ENCODE measurements at places on chromosomes 12 and 14.

DNA sequence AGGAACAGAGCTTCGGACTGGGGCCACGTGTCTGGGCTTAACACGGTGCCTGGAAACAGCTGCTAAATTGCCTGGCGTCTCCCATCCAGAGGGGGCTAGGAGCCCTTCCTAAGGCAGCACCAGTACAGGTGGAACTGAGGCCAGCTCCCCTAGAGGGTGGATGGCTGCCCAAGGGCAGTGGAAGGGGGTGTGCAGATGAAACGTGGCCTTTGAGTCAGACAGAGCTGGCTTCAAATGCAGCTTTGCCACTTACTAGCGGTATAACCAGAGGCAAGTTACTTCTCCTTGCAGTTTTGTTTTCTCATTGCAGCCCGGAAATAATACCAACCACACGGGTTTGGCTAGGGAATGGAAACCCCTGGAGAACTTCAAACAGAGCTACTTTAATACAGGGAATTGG lies 59.3 kb upstream of the SLC24A4 start:
- DNase-seq: no peak

- no peak for DNase-seq
Observed at GRCh38 chr14:52553002-52553670, 500 bp downstream of the GPR137C start.

DNA sequence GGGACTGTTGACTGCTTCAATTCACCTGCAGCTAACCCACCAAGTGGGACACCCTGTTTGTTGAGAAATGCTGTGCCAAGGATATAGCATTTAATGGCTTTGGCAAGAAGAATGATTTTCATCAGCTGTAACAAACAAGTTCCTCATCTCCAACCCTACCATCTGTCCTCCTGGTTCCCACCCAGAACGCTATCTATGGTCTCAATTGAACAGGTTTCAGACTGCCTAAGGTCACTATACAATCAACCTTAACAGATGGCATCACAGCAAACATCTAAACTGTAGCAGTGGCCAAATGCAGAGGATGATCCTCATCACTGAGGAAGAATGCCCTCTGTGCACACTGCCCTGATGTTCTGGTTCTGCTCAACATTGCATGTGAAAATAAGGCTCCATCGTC lies 546.2 kb upstream of the FOXG1 start:
- DNase-seq: no peak

DNA sequence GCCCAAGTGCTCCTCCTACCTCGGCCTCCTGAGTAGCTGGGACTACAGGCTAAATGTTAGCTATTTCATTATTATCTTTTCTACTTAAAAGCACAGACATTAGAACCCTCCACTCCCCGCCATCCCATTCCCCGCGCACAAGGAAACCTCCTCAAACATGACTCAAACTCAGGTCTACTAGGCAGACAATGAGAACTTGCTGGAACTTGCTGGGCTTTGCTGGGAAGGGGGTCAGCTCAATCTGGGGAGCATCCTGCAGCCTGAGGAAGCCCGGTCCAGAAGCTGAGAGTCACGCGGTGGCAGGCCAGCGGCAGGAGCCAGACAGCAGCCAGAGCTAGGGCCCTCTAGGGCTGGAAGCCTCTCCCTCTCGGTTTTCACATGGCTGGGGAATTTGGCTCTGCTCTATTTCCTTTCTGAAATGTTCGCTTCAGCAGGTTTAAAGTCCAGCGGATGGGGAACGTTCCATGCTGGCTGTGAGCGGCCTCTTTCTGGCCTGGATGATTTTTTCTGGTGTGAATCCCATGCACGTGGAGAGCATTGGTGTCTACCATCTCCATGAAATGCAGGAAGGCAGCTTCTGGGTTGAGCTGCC lies 68.5 kb downstream of the SLC6A12 start:
- no peak for DNase-seq

DNA sequence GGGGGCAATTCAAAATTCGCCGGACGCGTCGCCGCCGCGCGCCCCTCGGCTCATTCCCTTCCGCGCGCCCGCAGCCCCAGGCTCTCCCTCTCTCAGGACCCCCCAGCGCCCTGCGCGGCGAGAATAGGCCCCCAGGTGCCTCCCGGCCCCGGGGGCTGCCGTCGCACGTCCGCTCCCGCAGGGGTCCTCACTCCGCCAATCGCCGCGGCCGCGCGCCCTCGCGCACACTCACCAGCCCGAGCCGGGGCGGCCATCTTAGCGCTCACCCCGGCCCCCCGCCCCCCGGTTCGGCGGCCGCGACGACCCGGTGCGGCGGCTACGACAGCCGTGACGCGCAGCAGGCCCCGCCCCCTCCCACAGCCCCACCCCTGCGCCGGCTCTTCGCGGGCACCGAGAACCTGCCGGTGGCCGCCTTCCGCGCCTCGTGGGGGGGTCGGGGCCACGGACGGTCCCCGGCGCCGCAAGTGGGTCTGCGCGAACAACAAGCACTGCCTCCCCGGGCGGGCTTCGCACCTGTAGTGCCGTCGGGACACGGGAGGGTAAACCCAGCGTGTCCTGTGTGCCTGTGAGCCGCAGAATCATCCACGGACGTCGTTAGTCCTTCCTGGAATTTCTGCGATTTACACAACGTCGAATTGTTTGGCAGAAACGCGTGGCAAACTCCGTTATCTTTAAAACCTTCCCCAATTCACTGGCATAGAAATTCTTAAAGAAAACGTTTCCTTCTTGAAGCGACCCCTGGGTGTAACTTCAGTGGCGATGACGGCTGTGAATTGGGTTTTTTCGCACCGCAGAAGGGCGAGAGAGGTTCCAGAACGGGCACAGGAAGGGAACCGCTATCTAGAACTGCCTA lies 2.5 kb downstream of the USP44 start:
- DNase-seq: peak; percentile 47

GRCh38 chr12:111102102-111102739 lies 181.8 kb upstream of the MYL2 start:
- peak; percentile 2 for DNase-seq

DNA sequence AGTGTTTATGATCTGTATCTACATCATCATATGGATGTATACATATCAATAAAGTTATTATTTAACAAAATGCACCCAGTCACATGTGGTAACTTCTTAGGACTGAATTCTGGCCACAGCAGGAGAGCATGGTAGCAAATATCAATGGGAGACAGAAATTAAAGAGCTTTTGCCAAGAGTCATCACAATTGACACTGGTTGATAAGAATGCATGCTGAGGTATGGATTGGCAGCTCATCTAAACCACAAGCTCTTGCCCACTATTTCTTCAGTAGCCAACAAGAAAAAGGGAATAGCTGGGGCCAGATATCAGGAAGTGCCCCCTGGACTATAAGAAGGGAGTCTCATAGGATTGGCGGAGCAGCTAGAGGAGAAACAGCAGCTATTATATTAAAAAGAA lies 9.4 kb upstream of the PTGR2 start:
- no peak for DNase-seq
